ENCODE measurements at places on chromosomes 16 and 17. TPM values are rescaled to one million over a fixed set of nuclear protein-coding genes. Genes with fewer than 3 reads are reported as not detected.

The MT1G gene
- not detected for total RNA-seq

The SAMD14 gene
- total RNA-seq = 1.6 TPM

The EEF2KMT gene
- 4.3 TPM for total RNA-seq

The DNAI2 gene
- total RNA-seq = not detected

The CHST5 gene
- total RNA-seq = not detected

The ARL5C gene
- under 0.01 TPM for total RNA-seq

The CES1 gene
- total RNA-seq = 0.60 TPM

The XAF1 gene
- total RNA-seq = 42.6 TPM

The ZKSCAN2 gene
- total RNA-seq = 2.5 TPM

The ABCA8 gene
- total RNA-seq = 78.8 TPM

The BLMH gene
- 31.1 TPM for total RNA-seq

The RHBDF1 gene
- total RNA-seq = 46.5 TPM

The KRT33B gene
- not detected for total RNA-seq

The OR4D1 gene
- not detected for total RNA-seq

The PCGF2 gene
- 5.3 TPM for total RNA-seq

The DPEP3 gene
- total RNA-seq = not detected

The SMARCD2 gene
- 101 TPM for total RNA-seq

The SLC16A13 gene
- 0.47 TPM for total RNA-seq

The RTN4RL1 gene
- 0.47 TPM for total RNA-seq
